Activated CD4-positive, alpha-beta T cell treated with anti-CD3 and anti-CD28 coated beads for 1 hour (primary cell): ENCODE measurements at places on chromosomes 13 and 19.

DNA sequence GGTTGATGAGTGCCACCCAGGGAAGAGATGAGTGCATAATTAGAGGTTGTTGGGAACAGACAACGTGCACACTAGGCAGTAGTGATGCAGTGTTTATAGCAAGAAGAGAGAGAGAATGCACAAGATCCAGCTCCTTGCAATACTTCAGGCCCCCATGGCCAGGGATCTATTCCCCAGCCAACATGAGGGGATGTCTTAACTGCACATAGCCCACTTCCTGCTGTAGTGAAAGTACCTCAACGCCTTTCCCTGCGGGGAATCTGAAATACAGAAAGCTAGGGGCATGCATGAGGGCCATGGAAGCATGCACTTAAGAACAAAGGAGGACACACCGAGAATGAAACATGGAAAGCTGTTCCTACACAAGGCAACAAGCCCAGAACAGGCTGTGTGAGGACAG is 636.7 kb upstream of the GPC6 start:
- no peak for DNase-seq

DNA sequence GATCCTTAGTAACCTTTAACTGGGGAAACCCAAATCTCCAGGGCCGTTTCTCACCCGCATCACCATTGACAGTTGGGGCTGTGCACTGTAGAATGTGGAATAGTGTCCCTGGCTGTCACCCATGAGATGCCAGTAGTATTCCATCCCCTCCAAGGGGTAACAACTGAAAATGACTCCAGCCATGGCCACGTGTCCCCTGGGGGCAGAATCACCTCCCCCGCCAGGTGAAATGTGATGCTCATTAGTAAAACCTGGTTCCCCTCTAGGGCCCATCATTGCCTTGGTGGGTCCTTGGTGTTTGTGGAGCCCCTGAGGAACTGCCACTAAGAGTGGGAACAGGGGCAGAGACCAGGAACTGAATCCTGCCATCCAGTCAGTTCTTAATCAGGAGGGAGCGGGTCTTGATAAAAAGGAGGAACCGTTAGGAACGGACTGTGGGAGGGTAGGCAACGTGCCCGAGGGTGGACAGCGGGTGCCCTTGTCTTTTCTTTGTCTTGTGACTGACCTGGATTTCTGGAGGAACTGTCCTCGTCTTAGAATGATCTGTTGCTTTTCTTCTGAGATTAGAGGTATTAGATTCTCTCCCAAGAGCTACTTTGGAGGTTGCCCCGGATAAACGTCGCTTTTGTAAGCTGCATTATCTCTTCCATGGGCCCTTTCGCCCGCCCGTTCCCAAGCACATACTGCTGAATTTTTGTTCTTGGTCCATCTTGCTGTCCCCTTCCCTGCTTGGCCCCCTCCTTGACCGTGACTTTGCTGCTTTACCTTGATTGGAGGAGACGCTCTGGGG is 3.5 kb downstream of the MYO9B start:
- DNase-seq: no peak

- no peak for DNase-seq
Observed at GRCh38 chr19:11345122-11345803, 805 bp downstream of the TMEM205 start.

DNA sequence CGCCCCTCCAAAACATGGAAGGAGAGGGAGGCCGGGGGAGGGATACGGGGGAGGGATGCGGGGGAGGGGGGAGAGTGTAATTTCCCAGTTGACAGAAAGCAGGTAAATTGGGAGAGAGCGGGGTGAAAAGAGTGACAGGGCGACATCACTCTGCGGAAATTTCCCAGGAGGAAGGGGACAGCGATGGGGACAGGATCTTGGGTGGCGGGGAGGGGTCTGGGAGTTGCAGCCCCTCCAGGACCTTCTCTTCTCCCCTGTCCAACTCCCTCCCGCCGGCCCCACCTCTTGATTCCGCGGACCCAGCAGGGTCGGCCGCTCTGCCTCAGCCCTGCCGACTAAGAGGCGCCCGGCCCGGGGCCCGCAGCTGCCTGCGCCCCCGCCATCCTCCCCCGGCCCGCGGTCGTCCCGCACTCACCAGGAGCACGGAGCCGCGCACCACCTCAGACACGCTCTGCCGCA is 108.0 kb upstream of the DOCK9 start:
- DNase-seq: no peak

DNA sequence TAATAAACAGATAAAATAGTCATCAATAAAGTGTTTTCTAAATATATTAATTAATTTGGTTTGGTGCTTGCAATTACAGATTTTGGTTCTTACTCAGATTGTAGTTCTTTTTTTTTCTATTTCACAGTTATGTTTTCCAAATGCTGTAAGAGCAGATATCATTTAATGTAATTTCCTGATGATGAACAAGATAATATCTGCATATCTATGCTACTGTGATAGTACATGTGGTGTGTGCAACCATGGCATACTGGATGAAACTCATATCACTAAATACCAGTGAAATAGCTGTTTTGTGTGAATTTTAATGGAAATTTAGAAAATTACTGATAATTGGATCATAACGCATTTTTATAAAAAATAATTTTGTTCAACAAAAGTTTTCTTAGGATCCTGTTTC is 88.8 kb upstream of the MAB21L1 start:
- DNase-seq: no peak

DNA sequence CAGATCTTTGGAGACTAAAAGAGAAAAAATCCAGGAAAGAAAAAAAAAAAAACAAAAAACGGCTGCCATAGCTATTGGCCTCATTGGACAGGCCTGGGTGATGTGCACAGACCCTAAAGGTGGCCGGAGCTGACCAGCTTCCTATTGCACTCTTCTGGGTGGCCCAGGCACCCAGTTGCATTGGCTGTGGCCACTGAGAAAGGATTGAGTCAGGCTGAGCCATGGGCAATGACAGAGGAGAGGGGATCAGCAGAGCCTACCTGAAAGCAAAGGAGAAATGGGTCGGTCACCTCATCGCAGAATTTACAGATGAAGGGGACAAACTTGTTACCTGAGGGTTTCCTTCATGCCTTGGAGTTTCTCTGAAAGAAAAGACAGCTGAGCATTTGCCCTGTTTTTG is 17.3 kb downstream of the HMGB1 start:
- no peak for DNase-seq

DNA sequence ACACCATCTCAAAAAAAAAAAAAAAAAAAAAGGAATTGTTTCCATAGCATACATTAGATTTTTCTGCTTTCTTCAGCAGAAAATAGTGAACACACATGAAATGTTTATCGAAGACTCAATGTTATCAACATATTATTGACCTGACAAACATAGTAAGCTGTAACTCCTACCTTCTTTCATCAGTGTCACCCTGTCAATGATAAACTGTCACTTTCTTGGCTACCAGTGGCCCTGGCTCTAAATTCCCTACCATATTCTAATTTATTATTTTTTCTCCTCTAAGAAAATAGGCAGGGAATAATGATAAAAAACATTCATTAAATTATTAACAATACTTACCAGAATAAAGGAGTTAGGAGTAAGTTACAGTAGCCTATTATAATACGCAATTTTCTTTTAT is 127.3 kb upstream of the KLHL1 start:
- no peak for DNase-seq

GRCh38 chr13:40205771-40206240 is 460.6 kb downstream of the FOXO1 start:
- DNase-seq: no peak

DNA sequence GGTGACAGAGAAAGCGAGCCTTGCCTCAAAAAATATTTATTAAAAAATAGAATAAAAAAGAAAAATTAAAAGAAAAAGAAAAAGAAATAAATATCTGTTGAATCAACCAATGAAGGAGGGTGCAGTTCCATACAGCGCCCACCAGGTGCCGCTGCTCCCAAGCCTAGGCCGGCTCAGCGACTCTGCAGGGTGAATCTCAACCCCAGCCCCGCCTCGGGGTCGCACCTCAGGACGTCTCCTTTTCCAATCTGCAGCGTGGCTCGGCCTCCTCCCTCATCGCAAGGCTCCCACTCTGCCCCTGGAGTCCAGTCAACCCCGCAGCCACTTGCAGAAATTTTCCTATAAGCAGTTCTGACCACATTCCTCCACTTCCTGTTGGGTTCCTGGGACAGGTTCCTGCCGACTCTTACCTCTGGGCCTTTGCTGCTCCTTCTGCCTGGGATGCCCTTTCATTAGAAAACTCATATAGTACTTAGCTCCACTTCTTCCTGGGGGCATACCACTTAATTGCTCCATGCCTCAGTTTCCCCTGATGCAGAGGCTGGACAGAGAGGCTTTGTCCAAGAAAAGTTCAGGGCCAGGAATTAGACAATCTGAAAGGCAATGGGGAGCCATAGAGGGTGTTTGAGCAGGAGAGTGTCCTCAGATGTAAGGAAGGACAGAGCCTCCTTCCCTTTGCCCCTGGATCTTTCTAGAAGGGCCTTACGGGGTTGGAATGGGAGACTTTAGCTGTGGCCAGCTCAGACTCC is 24.3 kb downstream of the NFILZ start:
- DNase-seq: peak; percentile 62

GRCh38 chr19:31377736-31378135 is 28.5 kb upstream of the TSHZ3 start:
- DNase-seq: no peak

DNA sequence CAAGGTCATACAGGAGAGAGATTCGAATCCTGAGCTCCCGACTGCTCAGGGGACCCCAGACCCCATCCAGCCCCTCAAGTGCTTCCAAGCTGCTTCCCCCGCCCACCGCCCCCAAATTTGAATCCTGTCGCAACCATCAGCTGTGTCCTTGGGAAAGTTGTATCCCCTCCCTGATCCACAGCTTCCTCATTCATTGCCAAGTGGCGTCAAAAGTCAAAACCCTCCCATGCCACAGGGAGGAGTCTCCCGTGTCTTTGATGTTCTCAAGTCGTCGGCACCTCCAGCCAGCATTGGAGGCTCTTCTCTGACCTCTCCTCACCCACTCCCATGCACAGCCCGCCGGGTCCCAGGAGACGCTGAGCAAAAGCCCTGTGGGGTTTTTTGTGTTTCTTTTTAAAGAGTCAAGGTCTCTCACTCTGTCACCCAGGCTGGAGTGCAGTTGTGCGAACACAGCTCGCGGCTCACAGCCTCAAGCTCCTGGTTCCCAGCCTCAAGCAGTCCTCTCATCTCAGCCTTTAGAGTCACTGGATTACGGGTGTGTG is 2.8 kb upstream of the IFI30 start:
- DNase-seq: no peak

GRCh38 chr13:78036841-78037240 is 118.2 kb upstream of the EDNRB start:
- DNase-seq: no peak

DNA sequence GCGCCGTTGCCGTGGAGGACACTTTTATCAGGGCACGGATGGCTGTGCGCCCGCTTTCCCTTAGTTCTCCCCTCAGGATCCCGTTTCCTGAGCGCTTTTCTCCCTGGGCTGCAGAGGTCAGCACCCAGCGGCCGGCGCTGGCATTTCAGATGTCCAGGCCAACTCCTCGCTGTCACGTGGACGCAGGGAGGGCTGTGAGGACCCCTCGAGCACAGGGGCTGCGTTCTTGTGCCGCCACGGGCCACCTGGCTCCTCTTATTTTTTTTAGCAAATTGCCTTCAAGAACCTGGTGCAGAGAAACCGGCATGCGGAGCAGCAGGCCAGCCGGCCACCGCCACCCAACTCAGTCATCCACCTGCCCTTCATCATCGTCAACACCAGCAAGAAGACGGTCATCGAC is 22.3 kb downstream of the ATP4B start:
- no peak for DNase-seq

DNA sequence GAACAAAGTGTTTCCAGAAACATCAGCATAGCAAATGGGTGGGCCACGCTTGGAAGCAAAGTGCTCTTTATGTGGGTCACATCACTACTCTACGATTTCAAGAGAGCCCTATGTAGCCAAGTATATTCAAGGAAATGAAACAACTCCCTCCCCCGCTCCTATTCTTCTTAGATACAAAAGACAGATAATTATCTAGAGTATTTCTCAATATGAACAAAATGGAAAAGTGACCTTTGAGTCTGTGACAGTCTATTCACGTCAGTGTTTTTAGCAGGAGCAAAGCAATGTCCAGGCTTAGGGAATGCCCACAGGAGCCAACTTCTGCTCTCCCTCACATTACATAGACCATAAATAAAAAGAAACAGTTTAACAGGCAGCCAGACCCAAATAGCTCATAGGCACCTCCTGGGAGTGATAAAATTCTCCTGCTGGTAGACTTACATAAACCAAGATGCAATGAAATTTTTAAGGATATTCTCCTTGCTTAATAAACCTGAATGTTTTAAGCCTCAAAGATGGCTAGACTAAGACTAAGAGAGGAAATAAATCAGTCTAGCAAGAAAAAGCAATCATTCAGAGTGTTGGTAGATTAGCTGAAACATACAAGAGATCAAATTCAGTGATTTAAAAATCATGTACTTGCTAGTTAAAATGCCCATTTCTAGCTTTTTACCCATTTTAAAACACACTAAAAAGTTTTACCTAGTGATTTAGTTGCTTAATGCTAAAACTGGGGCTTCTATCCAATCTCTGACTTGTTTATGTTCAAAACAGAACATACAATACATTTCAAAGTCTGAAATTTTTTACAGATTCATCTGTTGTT is 182.8 kb downstream of the RGCC start:
- DNase-seq: no peak

- no peak for DNase-seq
Observed at GRCh38 chr19:7844951-7845350, 14.9 kb downstream of the EVI5L start.

DNA sequence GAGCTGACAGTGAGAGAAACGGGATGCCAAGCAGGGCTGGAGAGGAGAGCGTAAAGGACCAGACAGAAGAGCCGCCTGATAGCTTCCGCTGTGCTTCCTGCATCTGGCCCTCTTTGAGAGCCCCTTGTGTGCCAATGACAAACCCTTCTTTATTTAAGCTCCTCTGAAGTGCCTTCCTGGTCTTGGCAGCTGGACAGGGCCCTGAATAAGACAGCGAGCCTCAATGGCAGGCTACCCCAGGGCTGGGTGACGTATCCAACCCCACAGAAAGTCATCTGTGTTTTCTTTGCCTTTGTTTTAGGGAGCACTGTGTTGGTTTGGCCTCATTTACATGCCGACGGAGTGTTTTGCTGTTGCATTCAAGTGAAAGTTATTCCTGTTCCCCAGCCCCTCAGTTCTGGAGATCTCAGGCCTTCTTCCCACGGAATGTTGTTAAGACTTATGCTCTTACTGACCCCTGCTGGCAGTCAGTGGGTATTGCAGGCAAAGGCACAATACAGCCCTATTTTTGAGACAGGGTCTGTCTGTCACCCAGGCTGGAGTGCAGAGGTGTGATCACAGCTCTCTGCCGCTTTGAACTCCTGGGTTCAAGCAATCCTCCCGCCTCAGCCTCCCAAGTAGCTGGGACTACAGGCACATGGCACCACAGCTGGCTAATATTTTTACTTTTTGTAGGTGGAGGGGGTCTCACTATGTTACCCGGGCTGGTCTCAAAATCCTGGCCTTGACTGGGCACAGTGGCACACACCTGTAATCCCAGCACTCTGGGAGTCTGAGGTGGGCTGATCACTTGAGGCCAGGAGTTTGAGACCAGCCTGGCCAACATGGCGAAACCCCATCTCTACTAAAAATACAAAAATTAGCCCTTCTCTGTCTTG is 16.8 kb downstream of the CCL25 start:
- no peak for DNase-seq

DNA sequence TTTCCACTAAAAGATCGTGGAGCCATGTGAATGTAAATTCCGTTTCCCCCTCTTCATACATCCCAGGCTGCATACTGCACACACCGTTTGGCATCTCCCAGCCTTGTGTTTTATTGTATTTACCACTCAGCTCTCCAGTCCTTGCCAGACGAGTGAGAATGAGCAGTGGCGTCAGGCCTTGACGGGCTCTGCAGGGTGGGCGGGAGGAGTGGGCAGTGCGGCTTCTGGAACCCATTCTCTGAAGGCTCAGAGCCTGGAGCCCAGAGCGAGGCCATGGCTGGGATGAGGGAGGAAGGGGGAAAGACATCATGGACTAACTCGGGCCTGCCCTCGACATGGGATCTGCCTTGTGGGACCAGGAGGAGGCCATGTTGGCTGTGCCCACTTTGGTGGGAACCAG is 25.1 kb downstream of the BICRA start:
- DNase-seq: no peak
